ENCODE measurements at places on chromosomes 2 and 18.

- H3K4me1 ChIP-seq = no peaks in the 10 kb centered on the region
- no peak overlapping the region for H3K4me3 ChIP-seq
- H3K27me3 ChIP-seq = peaks cover 35% of the 10 kb centered on the region
- H3K27ac ChIP-seq = no peak overlapping the region
- no peak for DNase-seq
These were observed 11.0 kb downstream of the KIF5C start for GRCh38 chr2:148885988-148886387.

DNA sequence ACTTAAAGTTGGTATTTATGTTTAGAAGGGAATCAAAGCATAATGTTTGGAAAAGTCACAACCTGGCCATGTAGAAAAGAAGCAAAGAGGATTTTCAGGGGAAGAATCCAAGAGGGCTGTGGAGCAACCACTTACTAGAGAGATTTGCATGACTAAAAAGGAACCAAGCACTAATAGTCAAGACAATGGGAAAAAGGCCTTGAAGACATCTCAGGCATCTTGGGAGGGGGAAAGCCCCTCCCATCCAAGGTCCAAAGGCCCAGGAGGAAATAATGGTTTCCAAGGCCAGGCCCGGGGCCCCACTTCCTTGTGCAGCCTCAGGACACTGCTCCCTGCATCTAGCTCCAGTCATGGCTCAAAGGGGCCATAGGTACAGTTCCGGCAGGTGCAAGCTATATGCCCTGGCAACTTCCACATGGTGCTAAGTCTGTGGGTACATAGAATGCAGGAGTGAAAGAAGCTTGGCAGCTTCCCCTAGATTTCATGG is 128.1 kb downstream of the EIPR1 start:
- H3K36me3 ChIP-seq = no peaks in the 10 kb centered on the region
- H3K27me3 ChIP-seq = no peaks in the 10 kb centered on the region
- DNase-seq = no peak
- no peak overlapping the region for H3K4me3 ChIP-seq

GRCh38 chr2:215606219-215606618 is 170.4 kb upstream of the FN1 start:
- DNase-seq = no peak
- H3K27me3 ChIP-seq = no peaks in the 10 kb centered on the region
- H3K27ac ChIP-seq = no peak overlapping the region
- no peak overlapping the region for H3K4me3 ChIP-seq
- no peaks in the 10 kb centered on the region for H3K36me3 ChIP-seq
- peaks cover 23% of the 10 kb centered on the region for H3K4me1 ChIP-seq

GRCh38 chr2:74387346-74387745 is 7.2 kb upstream of the DCTN1 start:
- no peak overlapping the region for H3K4me3 ChIP-seq
- no peaks in the 10 kb centered on the region for H3K36me3 ChIP-seq
- no peaks in the 10 kb centered on the region for H3K27me3 ChIP-seq
- H3K27ac ChIP-seq = no peak overlapping the region
- no peak for DNase-seq

DNA sequence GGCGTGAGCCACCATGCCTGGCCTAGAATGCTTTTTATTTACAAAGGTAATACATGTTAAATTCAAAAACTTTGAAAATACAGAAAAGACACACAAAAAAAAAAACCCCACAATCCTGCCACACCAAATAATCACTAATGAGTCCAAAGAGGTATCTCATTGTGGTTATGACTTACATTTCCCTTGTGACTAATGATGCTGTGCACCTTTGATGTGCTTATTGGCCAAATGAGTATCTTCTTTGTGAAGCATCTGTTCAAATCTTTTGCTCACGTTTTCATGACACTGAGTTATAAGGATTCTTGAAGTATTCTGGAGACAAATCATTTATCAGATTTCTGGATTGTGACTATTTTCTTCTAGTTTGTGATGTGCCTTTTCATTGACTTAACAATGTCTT is 6.4 kb upstream of the NLRC4 start:
- H3K4me1 ChIP-seq = no peaks in the 10 kb centered on the region
- H3K27me3 ChIP-seq = no peaks in the 10 kb centered on the region
- H3K4me3 ChIP-seq = no peak overlapping the region
- no peak overlapping the region for H3K27ac ChIP-seq

DNA sequence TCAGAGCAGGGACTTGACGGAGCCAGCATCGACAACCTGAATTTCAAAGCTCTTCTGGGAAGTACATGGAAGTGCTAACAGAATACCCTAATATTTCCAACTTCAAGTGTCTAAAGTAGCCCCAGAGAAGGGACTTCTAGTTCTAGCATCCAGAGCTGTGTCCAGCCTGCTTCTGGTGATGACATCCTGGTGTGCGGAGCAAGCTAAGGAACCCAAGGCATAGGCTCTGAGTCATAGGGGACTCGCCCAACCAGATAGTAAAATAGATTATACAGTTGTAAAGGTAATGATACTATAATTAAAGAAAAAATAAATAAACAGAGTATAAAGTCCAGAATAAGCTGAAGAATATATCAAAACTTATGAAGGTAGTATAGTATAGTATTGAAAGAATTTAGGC is 108.1 kb upstream of the SERPINE2 start:
- no peak overlapping the region for H3K27ac ChIP-seq
- peaks cover 35% of the 10 kb centered on the region for H3K4me1 ChIP-seq
- no peaks in the 10 kb centered on the region for H3K27me3 ChIP-seq
- no peaks in the 10 kb centered on the region for H3K36me3 ChIP-seq
- H3K4me3 ChIP-seq = no peak overlapping the region
- DNase-seq = no peak

GRCh38 chr2:160459538-160460332 is 33.9 kb downstream of the RBMS1 start:
- no peak for DNase-seq
- no peaks in the 10 kb centered on the region for H3K36me3 ChIP-seq
- H3K27me3 ChIP-seq = no peaks in the 10 kb centered on the region
- H3K4me1 ChIP-seq = peaks cover 7% of the 10 kb centered on the region
- H3K4me3 ChIP-seq = no peak overlapping the region

DNA sequence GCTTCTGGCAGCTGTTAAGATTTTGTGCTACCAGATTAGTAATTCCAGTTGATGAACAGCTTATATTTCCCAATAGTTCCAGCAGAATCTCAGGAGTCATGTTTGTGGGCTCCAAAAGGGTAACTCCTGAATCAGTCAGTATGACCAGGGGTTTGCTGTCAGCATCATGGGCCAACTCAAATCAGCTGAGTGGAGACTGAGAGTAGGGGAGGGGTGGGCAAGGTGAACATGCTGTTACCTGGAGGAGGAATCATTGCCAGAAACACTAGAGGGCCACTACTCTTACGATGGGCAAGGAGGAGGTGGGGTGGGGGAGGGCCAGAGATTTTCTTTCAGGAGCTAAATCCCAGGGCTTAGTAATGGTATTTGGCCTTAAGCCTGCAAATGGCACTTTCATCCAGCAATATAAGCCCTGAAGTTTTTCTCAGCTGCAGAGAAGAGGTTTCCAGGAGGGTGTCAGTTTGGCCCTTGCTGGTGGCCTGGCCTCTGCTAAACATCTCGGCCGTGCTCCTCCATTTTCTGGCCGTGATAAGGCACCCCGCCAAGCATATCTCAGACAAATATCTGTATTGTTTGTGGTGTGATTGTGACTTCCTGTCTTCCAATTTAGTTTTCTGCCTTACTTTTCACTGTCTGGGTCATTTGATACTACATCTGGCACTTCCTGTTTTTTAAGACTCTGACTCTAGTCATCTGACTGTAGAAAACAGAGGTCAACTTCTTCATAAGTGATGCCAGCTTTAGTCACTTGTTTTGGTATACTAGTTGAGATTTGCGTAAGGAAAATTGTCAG is 120.5 kb upstream of the CXCR4 start:
- DNase-seq = peak; percentile 89
- H3K27ac ChIP-seq = peak overlapping the region; percentile 96
- H3K36me3 ChIP-seq = no peaks in the 10 kb centered on the region

DNA sequence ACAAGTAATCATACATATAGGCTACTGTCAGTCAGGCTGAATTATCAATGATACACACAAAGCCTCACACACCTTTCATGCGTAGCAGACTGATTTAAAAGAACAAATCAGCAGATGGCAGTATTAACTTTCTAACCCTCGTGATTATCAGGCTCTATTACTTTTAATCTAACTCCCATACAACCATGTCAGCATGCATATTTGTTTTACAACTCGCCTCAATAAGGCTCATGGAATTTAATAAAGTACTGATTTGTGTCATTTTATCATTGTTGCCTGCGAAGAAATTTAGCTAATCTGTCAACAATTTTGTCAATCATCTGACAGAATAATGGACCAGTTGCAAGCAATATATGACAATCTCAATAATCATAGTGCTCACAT is 82.8 kb downstream of the SLC25A12 start:
- H3K27ac ChIP-seq = no peak overlapping the region
- no peak overlapping the region for H3K4me3 ChIP-seq
- DNase-seq = peak; percentile 61
- no peaks in the 10 kb centered on the region for H3K36me3 ChIP-seq
- peaks cover 6% of the 10 kb centered on the region for H3K4me1 ChIP-seq

DNA sequence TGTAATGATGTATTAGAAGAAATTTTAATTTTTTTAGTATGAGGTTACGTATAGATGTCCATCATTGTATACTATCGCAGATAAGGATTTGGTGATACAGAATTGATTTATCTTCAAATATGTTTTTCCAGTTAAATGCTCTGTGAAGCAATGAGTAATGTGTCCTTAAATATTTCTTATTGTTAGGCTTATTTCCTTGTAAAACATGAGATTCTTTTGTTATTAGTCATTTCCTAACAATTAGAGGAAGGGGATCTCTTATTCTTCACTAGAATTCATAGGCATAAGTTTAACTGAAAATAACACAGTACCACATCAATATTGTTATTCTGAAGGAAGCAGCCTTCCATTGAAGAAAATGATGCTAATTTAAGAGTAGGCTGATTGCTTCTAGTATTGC is 15.5 kb upstream of the OTX1 start:
- peak overlapping the region; percentile 83 for H3K27ac ChIP-seq
- peaks cover 21% of the 10 kb centered on the region for H3K4me1 ChIP-seq
- no peaks in the 10 kb centered on the region for H3K27me3 ChIP-seq
- no peak overlapping the region for H3K4me3 ChIP-seq
- H3K36me3 ChIP-seq = no peaks in the 10 kb centered on the region

DNA sequence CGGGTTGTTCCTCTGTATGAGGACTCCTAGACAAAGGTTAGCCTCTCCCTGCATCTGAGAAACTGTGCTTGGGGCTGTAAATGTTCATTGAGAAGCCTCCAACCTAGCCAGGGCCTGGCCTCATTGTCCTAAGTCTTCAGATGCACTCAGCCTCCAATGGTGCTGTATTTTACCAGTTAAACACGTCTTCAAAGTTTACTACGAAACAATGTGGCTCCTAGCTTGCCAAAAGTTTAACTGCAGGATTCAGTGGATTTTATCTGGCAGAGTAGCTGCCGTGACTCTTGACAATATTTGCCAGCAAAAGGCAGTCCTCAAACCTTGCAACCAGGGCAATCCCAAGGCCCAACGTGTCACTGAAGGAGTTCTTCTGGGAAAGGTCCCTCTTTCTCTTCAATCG is 1.1 kb downstream of the PID1 start:
- no peaks in the 10 kb centered on the region for H3K36me3 ChIP-seq
- DNase-seq = no peak
- H3K27me3 ChIP-seq = no peaks in the 10 kb centered on the region
- no peak overlapping the region for H3K4me3 ChIP-seq
- no peak overlapping the region for H3K27ac ChIP-seq
- no peaks in the 10 kb centered on the region for H3K4me1 ChIP-seq

DNA sequence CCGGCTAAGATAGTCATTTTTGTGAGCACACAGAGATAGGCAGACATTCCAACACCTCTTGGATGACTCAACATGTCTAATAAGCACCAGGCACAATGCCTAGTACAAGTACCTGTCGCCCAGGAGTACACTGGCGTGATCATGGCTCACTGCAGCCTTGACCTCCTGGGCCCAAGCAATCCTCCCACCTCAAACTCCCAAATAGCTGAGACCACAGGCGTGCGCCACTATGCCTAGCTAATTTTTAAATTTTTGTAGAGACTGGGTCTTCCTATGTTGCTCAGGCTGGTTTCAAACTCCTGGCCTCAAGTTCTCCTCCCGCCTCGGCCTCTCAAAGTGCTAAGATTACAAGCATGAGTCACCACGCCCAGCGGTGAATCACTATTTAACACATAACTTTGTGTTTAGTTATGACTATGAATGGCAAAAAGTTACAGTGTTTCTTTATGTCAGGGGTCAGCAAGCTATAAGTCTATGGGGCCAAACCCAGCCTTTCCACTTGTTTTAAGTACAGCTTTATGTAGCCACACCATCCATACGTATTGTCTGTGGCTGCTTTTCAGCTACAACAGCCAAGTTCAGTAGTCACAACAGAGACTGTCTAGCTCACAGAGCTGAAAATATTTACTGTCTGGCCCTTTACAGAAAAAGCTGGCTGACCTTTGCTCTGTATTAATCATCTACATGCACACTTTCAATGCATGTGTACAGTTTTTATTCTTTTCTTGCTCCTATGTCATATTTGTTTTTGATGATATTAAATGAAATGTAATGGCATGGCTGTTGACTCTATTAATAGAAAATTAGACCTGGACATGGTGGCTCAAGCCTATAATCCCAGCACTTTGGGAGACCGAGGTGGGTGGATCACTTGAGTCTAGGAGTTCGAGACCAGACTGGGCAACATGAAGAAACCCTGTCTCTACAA is 18.7 kb downstream of the ORC2 start:
- no peak overlapping the region for H3K4me3 ChIP-seq
- H3K27me3 ChIP-seq = no peaks in the 10 kb centered on the region
- DNase-seq = peak; percentile 91
- H3K4me1 ChIP-seq = peaks cover 14% of the 10 kb centered on the region
- peak overlapping the region; percentile 85 for H3K27ac ChIP-seq

DNA sequence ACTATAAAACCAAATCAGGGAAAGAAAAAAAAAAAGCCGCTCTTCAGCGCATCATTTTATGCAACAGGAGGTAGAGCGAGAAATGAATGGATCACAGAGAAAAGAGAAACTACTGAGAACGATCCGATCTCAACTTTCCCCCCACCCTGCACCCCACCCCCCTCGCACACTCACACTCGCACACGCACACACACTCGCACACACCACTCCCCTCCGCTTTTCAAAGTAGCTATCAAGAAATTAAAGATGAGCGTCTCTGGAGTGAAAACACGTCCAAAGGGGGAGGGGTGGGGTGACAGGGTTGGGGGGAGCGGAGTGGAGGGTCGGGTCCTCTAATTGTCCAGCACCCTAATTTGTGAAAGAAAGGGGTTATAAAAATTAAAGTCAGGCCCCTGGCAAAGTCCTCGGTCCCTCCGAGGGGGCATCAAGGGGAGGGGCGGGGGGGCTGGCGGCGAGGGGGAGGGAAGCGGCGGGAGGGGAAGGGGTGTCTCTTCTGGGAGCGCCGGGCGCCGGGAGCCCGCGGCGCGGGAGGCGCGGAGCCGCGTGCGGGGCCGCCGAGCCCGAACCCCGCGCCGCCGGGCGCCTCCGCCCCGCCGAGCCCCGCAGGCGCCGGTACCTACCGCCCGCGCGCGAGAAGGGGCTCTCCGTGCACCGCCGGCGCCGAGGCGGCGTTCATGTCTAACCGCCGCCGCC is 428 bp downstream of the TCF4 start:
- DNase-seq = peak; percentile 63
- peak overlapping the region; percentile 96 for H3K27ac ChIP-seq
- H3K4me1 ChIP-seq = peaks cover 28% of the 10 kb centered on the region
- H3K27me3 ChIP-seq = no peaks in the 10 kb centered on the region
- H3K4me3 ChIP-seq = peak overlapping the region; percentile 98

- no peaks in the 10 kb centered on the region for H3K27me3 ChIP-seq
- H3K4me3 ChIP-seq = no peak overlapping the region
- H3K4me1 ChIP-seq = peaks cover 19% of the 10 kb centered on the region
These were observed 84.5 kb upstream of the NOSTRIN start for GRCh38 chr2:168717790-168718502.

- no peak for DNase-seq
- H3K27me3 ChIP-seq = no peaks in the 10 kb centered on the region
- no peak overlapping the region for H3K4me3 ChIP-seq
- no peaks in the 10 kb centered on the region for H3K36me3 ChIP-seq
These were observed 25.7 kb downstream of the TPO start for GRCh38 chr2:1438972-1439371.
